Stimulated activated CD8-positive, alpha-beta memory T cell treated with anti-CD3 and anti-CD28 coated beads, Interleukin-15, amount 100 ng/mL, for 24 hours (primary cell): ENCODE measurements at places on chromosomes 1 and 21.

GRCh38 chr1:109274533-109275476 lies 8.1 kb downstream of the PSRC1 start:
- DNase-seq: no peak

DNA sequence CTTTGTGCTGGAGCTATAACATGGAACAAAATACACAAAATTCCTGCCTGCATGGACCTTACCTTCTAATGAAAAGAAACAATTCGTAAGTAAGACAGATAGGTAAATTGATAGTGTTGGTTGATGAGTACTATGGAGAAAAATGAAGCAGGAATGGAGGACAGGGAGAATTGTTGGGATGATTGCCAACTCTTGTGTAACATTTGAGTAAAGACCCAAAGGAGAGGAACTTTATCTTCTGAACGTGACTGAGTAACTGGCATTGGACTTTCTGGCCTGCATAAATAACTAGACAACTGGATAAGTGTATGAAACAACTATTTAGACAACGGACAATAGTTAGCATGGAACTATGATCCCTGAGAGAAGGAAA lies 6.8 kb upstream of the EFCAB14 start:
- no peak for DNase-seq

DNA sequence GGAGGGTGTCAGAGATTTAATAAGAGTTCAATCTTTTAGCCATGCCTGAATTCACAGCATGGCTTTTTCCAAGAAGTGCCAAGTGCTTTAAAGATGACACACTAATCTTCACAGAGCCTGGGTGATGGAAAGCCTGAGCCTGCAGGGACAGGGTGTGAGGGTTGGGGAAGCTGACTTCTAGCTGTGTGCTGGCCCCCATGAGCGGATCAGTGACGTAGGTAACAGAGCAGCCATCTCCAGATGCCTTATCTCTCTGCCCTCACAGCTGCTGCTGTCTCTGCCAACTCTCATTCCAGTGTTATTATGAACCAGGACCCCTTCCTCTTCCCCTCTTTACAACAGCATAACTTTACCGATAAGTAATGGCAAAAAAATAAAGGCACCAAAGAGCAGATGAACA lies 30.6 kb downstream of the FAM78B start:
- DNase-seq: no peak

DNA sequence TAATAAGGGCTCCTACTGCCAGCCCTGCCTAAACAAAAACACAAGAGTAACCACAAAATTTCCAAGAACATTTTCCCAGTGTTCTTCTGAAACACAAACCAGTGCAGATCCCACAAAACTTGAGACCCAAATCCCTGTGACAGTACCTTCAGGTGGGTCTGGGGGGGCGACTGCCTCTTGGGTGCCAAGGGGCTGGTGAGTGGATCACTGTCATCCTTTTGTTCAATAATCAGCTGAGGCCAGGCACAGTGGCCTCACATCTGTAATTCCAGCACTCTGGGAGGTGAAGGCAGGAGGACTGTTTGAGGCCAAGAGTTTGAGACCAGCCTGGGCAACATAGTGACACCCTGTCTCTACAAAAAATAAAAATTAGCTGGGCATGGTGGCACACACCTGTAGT lies 87.6 kb downstream of the GLIS1 start:
- DNase-seq: no peak

DNA sequence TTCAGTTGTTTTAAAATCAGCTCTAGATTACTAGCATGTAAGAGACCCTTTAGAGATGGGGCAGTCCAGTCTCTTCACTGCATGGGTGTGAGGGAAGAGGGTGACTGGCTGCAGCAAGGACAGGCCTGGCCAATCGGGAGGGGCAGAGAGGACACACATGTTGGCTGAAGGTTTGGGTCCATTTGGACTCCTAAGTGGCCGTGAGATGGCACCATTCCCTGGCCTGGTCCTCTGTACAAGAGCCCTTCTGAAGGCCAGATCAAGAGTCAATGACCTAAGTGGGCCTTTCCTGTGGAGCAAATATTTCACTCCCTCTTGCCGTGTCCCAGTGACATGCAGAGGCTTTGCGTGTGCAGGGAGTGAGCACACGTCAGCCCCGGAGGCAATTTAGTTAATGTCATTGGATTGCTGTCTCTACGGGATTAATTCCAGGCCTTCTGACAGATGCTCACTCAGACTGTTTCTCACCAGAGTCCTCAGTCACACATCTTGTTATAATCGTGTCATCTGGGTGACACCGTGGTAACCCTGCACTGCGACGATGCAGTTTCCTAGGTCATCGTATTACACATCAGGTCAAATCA lies 613.0 kb downstream of the NPHP4 start:
- DNase-seq: no peak

DNA sequence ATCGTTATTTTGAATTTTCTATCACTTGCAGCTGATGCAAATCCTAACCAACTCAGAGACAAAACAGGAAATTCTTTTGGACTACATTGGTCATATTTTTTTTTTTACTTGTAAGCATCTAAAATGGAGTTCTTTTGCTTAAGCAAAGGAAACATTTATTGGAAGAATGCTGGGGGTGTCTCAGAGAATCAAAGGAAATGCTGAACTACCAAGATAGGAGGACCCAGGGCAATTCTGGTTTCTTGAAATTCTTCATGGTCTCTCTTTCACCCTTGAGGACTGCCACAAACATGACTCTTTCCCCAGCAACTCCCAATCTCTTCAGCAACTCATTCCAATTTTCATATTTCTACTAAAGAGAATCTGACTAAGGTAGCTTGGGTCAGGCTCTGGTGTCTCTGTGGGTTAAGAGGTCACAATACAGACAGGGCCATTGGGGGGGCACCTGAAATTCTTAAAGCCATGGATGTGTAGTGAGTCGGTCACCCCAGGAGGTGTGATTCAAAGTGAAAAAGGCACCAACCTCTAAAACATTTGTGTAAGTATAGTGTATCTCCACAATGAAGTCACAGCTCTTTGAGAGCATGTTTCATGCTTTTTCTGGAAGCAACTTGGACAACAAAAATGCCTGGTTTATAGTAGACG lies 171.1 kb upstream of the FGGY start:
- DNase-seq: no peak

DNA sequence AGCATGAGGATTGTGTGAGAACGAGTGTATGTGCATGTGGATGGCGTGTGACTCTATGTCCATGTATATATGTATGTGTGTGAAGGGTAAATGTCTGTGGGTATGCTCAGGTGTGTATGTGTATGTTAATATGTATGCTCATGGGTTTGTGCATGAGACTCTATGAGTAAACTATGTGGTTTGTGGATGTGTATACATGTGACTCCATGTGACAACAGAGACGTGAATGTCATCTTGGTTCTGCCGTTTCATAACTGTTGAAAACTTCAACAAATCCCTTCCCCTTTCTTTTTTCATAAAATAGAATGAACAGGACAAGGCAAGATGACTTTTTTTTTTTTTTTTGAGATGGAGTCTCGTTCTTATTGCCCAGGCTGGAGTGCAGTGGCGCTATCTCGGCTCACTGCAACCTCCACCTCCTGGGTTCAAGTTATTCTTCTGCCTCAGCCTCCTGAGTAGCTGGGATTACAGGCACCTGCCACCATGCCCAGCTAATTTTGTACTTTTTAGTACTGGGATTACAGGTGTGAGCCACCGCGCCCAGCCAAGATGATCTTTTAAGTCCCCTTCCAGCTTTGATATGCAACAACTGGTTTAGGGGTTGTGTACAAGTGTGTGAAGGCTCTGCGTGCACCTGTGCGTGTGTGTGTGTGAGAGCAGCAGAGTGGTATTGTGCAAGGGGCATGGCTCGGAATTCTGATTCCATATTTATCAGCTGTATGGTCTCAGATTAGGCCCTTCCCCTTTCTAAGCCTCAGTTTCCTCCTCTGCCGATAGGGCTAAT lies 106.3 kb downstream of the EBNA1BP2 start:
- no peak for DNase-seq

DNA sequence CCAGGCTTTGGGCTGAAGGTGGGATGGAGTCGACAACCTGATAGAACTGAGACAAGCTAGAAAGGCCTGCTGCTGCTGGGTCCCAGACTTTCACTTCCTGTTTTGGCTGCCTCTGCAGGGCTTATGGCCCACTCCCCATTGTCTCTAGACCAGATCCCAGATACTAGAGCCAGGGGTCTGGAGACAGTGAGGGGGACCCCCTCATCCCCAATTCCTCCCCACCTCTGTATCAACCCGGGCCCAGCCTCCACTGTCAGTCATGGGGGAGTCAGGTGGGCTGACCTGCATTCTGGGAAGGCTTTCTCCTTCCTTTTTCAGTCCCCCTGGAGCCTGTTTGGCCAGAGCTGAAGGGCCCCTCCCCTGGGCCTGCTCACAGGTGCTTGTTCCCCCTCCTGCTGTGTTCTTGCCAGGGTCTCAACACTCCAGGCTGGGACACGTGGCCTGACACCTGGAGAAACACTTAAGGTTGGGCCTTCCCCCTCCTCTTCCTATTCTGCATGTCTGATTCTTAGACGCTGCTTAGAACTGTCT lies 18.0 kb upstream of the ETV3L start:
- no peak for DNase-seq

- DNase-seq: no peak
These were observed 607.3 kb downstream of the NCAM2 start for GRCh38 chr21:21605521-21605920.

- DNase-seq: no peak
These were observed 747 bp downstream of the ADAMTS1 start for GRCh38 chr21:26844258-26845065.

DNA sequence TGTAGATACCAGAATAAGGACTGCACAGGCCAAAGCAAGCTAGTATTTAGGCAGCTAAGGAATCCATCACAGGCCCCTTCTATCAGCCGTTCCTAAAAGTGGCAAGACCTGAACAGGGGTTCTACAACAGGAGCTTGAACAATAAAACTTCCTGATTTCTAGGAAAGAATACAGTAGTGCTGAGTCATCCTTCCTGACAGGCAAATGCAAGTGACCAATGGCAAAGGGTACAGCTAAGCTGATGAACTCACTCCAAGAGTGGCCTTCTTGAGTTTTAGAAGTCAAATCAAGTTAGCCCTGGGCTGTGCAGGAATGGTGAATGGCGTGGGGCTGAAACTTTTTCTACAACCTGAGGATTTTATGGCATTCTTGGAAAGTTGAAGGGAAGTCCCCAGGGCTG lies 112.9 kb downstream of the GREM2 start:
- no peak for DNase-seq

DNA sequence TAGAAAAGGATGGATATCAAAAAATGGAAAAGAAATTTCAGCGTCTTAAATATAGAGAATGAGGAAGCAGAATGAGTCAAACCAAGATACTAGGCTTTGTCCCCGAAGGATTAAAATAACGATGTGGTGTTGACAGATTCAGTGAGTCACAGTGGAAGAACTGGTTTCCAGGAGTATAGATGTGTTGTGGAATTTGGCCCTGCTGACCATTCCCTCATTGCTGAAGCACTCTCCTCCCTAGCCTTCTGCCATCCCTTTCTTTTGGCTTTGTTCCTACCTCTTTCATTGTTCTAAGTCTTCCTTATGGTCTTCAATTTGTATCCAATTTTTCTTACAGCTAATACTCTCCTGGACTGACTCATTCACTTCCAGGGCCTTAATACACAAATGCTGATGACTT lies 23.1 kb upstream of the USP25 start:
- no peak for DNase-seq

GRCh38 chr1:66618390-66618789 lies 84.4 kb downstream of the SGIP1 start:
- no peak for DNase-seq

- DNase-seq: no peak
These were observed 182.4 kb downstream of the SMYD3 start for GRCh38 chr1:246324711-246325110.

DNA sequence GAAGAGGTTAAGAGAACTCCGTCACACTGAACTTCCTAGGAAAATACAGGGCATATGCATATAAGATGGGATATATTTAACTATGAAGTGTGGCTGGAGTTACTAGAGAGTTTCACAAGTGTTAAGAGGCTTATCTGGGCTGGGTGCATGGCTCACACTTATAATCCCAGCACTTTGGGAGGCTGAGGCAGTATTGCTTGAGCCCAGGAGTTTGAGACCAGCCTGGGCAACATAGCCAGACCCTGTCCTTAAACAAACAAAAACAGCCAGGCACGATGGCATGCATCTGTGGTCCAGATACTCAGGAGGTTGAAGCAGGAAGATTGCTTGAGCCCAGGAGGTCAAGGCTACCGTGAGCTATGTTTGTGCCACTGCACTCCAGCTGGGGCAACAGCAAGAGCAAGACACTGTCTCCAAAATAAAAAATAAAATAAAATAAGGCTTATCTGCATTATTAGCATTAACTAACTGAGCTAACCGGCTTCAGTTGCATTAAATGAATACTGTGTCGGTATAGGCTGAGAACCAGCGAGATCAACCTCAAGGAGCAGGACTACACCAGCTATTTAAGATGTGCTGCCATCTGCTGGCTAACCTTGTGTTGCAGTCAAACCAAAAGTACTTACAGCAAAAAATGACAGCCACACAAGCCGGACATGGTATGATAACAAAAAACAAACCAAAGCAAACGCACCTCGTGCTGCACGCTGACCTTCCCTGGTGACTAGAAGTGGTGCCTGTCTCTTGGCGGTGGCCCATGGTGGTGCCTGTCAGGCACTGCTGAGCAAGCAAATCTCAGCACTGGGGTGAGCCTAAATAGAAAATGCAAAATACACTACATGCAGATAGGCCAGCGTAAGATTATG lies 19.7 kb upstream of the RBBP5 start:
- peak; percentile 29 for DNase-seq

DNA sequence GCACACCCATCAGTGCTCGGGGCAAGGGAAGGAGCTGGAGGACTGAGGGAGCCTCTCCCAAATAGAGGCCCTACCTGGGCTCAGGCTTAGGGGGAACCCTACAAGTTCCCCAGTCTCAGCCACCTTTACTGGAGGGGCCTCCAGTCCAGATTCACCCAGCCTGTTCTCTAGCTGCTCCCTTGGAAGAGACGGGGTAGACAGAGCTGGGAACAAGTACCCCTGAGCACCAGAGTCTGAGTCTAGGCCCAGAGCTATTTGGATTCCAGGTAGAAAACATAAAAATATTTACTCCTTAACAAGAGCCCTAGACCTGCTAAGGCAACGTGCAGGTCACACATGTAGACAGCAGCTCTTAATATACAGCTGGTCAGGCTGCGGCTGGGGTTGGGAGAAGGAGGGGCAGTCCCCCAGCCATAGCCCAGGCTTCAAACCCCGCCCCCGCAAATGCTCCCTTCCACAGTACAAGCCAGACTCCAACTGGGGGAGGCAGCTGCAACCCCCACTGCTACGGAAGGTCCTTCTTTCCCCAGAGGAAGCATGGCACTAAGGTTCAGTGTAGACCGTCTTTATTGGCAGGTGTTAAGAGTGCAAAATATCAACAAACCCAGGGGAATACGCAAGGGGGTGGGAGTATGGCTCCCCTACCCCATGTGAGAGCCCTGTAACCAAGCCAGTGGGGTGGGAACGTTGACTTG lies 8.0 kb downstream of the TENT5B start:
- no peak for DNase-seq

GRCh38 chr1:211344152-211344618 lies 17.6 kb downstream of the TRAF5 start:
- DNase-seq: no peak

- DNase-seq: no peak
These were observed 250.6 kb downstream of the PRDM2 start for GRCh38 chr1:13950637-13951036.

GRCh38 chr1:161531986-161532643 lies 7.8 kb downstream of the HSPA6 start:
- no peak for DNase-seq

- no peak for DNase-seq
These were observed 125.5 kb downstream of the CLEC20A start for GRCh38 chr1:178371235-178371634.

- no peak for DNase-seq
These were observed 18.4 kb upstream of the SIPA1L2 start for GRCh38 chr1:232648316-232648715.

- DNase-seq: no peak
These were observed 57.4 kb downstream of the UCK2 start for GRCh38 chr1:165884690-165885304.
